DND-41 (cell line): ENCODE measurements at places on chromosomes 6 and 20.

DNA sequence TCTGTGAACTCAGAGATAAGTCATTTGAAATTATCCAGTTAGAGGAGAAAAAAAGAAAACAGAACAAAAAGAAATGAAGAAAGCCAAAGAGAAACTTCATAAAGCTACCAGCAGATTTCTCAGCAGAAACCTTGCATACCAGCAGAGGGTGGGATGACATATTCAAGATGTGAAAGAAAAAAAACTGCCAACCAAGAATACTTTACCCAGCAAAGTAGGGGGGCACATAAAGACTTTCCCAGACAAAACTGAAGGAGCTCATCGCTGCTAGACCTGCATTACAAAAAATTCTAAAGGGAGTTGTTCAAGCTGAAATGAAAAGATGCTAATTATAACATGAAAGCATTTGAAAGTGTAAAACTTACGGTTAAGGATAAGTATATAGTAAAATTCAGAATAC lies 246.3 kb downstream of the FNDC1 start:
- no peak overlapping the region for H3K27ac ChIP-seq
- no peak overlapping the region for H3K4me3 ChIP-seq
- no peak for DNase-seq

GRCh38 chr6:106520711-106521401 lies 108.4 kb downstream of the RTN4IP1 start:
- peak overlapping the region; percentile 97 for H3K27ac ChIP-seq
- peaks cover 98% of the 10 kb centered on the region for H3K4me1 ChIP-seq
- H3K4me3 ChIP-seq: peak overlapping the region; percentile 4; the same call in 1 of the 2 replicates
- H3K36me3 ChIP-seq: no peaks in the 10 kb centered on the region; the same call in none of the 2 replicates
- DNase-seq: peak; percentile 77

DNA sequence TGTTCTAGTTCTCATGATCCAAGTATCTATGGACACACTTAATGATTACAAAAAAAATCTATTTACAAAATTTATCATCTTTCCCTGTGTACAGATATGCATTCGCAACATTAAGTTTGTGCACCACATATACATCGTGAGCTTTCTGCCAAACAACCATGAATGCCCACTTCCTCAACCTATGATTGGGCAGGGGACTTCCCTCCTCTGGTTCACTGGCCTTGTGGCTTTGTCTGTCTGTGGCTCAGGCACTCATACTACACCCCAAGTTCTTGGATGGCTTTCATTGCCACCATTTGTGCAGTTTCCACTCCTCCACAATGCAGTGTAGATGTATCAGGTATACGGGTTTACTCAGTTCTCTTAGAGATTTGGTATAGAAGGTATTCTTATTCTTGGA lies 74.9 kb downstream of the HS3ST5 start:
- no peak overlapping the region for H3K4me3 ChIP-seq
- H3K4me1 ChIP-seq: no peaks in the 10 kb centered on the region
- no peak overlapping the region for H3K27ac ChIP-seq

DNA sequence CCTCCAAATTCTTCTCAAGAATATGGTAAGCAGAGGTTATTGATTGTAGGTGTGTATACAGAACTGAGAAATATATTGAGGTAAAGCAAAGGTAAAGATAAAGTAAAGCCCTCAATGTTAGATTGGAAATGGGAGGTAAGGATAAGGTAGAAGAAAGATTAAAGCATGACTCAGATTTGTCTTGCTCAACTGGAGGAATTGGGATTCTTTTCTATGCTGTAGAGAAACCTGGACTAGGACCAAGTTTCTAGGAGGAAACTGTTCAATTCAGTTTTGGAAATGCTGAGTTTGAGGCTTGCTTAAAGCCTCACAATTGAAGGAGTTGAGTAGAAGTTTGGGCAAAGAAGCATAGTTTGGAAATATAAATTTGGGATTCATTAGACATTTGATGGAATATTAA lies 634.0 kb upstream of the PTCHD4 start:
- DNase-seq: no peak
- H3K36me3 ChIP-seq: no peaks in the 10 kb centered on the region
- H3K27me3 ChIP-seq: no peaks in the 10 kb centered on the region

- H3K27me3 ChIP-seq: no peaks in the 10 kb centered on the region
- H3K27ac ChIP-seq: peak overlapping the region; percentile 90
- no peak overlapping the region for H3K4me3 ChIP-seq
- H3K4me1 ChIP-seq: peaks cover 34% of the 10 kb centered on the region
Measured at GRCh38 chr20:25042531-25043498, 15.1 kb downstream of the ACSS1 start.
